ENCODE measurements at places on chromosomes 1 and 21.

- DNase-seq = no peak
These were observed 1.2 kb downstream of the ETS2 start for GRCh38 chr21:38806942-38807284.

GRCh38 chr1:204046346-204046745 lies 26.6 kb upstream of the SOX13 start:
- DNase-seq = no peak

- DNase-seq = no peak
These were observed 88.4 kb upstream of the PROX1 start for GRCh38 chr1:213899413-213899812.

DNA sequence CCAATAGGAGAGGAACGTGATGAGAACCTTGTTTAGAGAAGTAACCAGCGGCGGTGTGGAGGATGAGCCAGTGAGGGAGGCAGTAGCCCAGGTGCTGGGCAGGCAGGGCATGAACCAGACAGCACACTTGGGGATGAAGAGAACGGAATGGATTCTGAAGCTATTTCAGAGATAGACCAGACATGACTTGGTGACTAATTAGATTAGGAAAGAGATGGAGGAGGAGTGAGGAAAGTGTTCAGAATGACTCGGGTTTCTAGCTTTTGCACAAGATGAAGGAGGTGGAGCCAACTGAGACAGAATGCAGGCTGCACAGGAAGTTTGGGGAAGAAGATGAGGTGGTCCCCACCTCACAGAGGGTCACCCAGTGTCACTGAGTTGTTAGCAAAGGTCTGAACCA lies 5.1 kb downstream of the PEF1 start:
- DNase-seq = no peak

GRCh38 chr1:24364605-24364974 lies 45.4 kb downstream of the GRHL3 start:
- no peak for DNase-seq
